ENCODE measurements at places on chromosomes 13 and 19. TPM values are rescaled to one million over a fixed set of nuclear protein-coding genes. Genes with fewer than 3 reads are reported as not detected.

The VMAC gene
- total RNA-seq, result 5.2 TPM

The TTC9B gene
- not detected for total RNA-seq

The ATP4A gene
- not detected for total RNA-seq

The SLC8A2 gene
- not detected for total RNA-seq

The ZSCAN1 gene
- total RNA-seq, result not detected

Data from esophagus squamous epithelium (tissue), 5 donors.